ENCODE measurements at places on chromosomes 4 and X.

DNA sequence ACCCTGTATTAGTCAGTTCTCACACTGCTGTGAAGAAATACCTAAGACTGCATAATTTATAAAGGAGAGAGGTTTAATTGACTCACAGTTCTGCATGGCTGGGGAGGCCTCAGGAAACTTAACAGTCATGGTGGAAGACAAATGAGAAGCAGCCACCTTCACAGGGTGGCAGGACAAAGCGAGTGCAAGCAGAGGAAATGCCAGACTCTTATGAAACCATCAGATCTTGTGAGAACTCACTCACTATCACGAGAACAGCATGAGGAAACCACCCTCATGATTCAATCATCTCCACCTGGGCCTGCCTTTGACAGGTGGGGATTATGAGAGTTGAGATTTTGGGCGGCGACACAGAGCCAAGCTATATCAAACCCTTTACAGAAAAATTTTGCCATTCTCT lies 722.4 kb downstream of the RAB28 start:
- no peak for DNase-seq

GRCh38 chr4:51963841-51964517 lies 56.2 kb downstream of the LRRC66 start:
- DNase-seq: no peak

DNA sequence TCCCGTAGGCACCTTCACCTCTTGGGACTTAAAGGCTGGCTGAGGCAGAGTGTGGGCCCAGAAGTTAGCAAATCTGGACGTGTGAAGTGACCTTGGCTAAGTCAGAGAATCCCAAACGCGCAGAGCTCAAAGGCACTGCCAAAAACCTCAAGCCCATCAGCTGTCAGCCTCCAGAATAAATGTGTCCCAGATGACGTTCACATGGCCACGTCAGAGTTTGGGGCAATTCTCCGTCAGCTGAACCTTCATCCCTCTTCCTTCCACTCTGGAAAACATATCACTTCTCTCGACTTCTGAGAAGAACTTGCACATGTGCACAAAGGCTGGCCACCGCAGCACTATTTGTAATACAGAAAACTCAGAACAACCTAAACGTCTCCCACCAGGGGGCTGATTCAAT lies 35.7 kb upstream of the APLN start:
- no peak for DNase-seq

DNA sequence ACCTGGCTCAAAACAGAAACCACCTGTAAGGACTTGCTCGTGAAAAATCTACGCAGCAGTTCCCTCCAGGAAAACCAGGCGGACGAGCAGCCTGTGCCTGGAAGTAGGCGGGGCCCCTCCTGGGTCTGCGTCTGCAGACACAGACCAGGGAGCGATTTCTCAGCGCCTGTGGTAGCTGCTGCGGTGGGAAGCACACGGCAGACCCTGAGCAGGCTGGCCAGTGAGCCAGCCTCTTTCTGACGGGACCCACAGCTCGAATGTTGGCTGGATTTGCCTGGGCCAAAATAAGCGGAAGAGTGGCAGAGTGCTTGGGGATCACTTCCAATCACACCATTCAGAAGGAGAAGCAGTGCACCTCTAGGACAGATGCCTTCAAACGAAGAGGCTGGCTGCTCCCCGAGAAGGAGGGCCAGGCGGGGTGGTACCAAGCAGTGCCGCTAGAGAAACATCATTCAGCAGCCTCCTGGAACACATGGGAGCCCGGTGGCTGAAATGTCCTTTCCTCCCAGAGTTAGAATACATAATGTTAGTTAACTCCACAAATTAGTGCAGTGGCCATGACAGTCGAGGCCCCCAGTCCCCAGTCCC lies 85.9 kb downstream of the GATB start:
- no peak for DNase-seq

DNA sequence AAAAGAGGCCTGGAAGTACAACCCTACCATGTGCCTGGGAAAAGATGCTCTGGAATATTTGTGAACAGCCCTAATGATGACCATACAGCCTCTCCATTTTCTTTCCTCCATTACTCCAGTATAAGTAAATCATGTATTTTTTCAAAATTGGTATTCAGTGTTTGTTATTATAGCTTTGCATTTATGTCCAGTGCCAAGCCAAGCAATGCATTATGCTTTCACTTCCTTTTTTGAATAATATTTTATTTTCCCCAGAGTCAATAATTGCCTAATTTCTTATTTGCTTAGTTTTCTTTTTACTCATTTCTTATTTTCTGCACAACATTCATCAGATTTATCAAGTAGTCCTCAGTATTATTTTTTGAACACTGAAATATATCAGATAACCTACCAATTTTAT lies 49.3 kb upstream of the EOLA2 start:
- DNase-seq: no peak

GRCh38 chr4:25949994-25950393 lies 36.0 kb downstream of the SMIM20 start:
- no peak for DNase-seq

- DNase-seq: peak; percentile 76
Measured at GRCh38 chr4:10106421-10107039, 10.1 kb downstream of the WDR1 start.

DNA sequence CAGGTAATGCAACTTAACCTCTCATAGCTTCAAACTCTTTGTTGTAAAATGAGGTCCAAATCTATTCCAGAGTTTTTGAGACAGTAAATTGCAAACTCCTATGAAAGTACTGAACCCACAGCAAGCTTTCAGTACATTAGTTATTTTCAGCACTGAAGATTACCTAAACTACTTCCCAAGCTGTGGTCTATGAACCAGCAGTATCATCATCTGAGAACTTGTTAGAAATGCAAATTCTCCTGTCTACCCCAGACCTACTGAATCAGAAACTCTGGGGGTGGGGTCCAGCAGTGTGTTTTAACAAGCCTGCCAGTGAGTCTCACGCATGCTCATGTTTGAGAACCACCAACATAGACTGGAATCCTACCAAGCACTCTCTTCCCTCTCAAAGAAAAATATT lies 5.7 kb upstream of the CASP6 start:
- no peak for DNase-seq

- DNase-seq: no peak
Measured at GRCh38 chr4:107561481-107561880, 158.6 kb downstream of the PAPSS1 start.

DNA sequence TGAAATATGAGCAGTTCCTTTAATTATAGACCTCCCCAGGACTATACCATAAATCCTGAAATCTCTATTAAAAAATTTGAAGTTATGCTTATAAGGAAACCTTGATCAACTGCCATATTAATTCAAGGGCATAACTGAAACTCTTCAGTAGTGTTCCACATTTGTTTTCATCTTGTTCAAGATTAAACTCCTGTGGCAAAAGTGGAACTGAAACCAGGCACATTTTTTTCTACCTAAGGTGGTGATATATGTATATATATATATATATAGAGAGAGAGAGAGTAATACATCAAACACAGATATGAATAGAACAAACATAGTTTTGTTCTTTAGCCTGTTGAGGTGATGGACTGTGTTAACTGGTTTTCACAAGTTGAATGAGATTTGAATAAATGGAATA lies 287.9 kb downstream of the DACH2 start:
- DNase-seq: no peak

DNA sequence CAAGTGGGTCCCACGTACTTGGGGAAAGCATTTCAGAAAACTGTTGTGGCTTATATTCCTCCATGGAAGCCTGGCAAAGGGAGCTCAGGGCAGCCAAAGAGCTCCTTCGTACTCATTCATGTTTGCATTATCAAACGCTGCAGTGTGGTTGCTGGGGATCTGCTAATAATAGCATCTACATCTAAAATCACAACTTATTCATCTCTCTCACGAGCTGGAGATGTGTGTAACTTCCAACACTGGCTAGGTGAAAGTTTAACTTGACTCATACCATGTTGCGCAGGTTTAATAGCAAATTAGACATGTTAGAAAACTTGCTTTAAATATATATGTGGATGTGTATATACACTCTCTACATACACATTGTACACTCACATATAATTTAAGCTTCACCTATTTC lies 415.1 kb downstream of the AFF2 start:
- no peak for DNase-seq

GRCh38 chrX:71154641-71155040 lies 10.0 kb downstream of the NLGN3 start:
- no peak for DNase-seq

- no peak for DNase-seq
Measured at GRCh38 chrX:24231131-24231540, 81.6 kb downstream of the ZFX start.

DNA sequence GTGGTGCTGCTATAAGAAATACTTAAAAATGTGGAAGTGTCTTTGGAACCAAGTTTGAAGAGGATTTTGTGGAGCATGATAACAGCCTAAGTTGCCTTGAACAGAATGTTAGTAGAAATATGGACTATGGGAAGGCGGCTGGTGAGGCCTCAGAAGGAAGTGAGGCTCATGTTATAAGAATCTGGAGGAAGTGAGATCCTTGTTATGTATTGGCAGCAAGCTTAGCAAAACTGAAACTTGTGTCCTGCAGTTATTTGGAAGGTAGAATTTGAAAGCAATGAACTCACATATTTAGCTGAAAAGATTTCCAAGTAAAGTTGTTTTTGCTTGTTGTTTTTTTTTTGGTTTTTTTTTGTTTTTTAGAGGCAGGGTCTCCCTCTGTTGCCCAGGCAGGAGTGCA lies 13.6 kb upstream of the MED14 start:
- DNase-seq: no peak

- DNase-seq: no peak
Measured at GRCh38 chr4:189822326-189822725, 118.3 kb upstream of the FRG1 start.
